ENCODE measurements at places on chromosomes 11 and 22.
A peak's percentile ranks its signal among the peaks of the same experiment; 100 is the strongest.

DNA sequence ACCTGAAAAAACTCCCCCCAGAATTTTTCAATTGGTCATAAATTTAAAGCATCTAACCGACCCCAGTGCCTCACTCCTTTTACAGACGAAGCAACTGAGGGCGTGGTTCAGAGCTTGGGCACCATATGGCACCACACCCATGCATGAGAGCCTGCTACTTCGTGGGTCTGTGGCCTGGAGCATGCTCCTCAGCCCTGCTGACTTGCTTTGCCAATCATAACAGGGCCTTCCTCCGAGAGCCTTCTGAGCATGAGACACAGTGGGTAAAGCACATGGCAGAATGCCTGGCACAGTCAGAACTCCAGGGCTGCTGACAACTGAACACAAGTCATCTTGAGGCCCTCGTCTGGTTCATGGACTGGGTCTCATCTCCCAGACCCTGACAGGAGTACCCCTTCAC, 33.3 kb downstream of the HIRA start:
- no peak for DNase-seq

DNA sequence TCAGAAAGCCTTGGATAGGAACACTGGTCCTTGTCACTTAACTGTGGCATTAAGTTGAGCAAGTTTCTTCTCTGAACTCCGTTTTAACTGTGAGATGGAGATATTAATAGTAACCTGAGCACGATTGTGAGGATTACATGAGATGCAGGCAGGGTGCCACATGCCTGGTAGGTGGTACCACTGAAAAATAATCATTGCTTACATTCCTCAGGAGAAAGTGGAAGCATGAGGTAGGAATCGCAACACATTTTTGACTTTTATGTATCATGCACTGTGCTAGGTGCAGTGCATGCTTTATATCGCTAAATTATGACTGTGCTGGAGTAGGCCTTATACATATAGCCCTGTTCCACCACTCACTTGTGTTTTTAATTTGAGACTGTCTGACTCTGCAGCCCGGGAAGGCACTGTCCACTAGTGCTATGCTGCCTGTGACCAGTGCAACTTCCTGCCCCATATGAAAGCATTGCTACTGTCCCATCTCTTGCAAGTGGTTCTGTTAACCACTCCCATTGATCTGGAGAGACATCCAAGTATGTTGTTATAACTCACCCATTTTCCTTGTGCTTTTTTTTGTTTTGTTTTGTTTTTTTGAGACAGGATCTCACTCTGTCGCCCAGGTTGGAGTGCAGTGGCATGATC, 1.0 kb downstream of the UQCR10 start:
- no peak for DNase-seq

- no peak for DNase-seq
These were observed 35.5 kb upstream of the OLFML1 start for GRCh38 chr11:7449841-7450214.

DNA sequence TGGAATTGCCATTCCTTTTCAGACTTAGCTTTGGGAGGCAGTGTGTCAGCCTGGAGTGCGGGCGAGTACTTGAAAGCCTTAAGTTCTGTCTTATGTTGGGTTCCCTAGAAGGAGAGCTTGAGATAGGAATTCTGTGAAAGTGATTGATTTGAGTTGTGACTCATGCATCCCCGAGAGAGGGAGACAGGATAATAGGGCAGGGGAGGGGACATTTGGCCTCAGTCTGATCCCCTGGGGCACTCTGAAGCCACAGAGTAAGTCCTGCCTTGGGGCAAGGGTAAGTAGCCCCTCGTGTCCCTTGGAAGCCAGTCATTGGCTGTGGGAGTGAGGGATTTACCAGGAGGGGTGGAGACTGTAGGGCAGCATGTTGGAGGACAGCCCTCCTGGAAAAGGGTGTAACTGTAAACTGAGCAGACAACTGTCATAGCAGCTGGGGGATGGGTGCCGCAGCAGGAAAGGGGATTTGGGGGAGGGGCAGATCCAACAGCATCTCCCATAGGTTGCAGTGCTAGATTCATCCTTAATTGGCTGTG, 44.0 kb downstream of the KIAA1671 start:
- no peak for DNase-seq

GRCh38 chr11:44199298-44199697, 103.8 kb downstream of the EXT2 start:
- no peak for DNase-seq

- DNase-seq: peak; percentile 97
These were observed 14.5 kb upstream of the PHLDA2 start for GRCh38 chr11:2943711-2944118.

GRCh38 chr11:68295940-68296339, 16.5 kb upstream of the LRP5 start:
- DNase-seq: no peak

- DNase-seq: no peak
These were observed 61.2 kb downstream of the CD82 start for GRCh38 chr11:44626645-44627044.

DNA sequence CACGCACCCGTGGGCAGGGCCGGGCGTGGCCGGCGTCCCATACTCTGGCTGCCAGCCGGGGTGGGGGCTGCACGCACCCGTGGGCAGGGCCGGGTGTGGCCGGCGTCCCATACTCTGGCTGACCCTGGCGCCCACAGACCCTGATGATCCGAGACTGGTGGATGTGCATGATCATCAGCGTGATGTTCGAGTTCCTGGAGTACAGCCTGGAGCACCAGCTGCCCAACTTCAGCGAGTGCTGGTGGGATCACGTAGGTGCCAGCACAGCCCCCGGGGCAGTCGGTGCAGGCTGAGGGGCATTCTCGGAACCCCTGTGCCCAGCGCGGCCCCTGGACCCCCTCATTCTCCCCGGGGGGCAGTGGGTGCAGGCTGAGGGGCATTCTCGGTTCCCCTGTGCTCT, 19.0 kb downstream of the RNH1 start:
- DNase-seq: no peak

DNA sequence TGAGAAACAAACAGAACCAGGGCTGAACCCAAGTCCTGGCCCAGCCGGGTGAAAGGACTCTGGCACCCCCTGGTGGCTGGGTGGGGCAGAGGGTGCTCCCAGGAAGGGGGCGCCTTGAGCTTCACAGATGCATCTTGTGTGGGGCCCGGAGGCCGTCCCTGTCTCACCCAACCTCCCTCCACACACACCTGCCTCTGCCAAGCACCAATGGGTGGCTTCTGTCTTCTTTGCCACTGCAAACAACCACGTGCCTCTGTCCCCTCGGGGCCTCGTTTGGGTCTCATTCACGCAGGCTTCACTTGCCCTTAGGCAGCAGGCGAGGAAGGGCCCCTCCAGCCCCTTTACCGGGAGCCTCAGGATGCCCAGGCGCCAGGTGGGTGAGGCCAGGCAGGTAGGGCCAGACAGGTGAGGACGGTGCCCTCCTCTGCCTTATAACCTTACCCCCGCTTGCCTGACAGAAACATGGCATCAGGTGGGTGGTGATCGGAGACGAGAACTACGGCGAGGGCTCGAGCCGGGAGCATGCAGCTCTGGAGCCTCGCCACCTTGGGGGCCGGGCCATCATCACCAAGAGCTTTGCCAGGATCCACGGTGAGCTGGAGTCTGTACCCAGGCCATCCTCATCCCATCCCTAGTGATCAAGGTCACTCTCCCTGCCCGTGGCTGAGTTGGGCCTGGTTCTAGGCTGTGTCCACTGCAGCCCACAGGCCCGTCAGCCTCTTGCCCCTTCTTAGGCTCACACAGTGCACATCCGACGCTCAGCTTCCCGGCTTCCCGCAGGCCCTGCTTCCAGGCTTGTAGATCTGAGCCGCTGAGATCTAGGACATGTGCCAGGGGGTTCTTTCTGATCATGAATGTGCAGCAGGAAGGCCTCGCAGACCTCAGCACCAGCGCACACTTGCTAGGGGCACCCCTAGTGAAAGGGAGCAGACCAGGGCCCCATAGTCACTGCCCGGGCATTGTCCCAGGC, 17.2 kb downstream of the POLR3H start:
- DNase-seq: peak; percentile 67

GRCh38 chr11:78070621-78071020, 7.0 kb downstream of the THRSP start:
- no peak for DNase-seq

GRCh38 chr11:10304495-10305261, at the start of gene ADM:
ADM (plus strand) TSS chr11:10305073; CDS start chr11:10305701, 628 bp downstream.
- peak; percentile 81 for DNase-seq

GRCh38 chr11:93484716-93485115, 58.5 kb downstream of the SMCO4 start:
- no peak for DNase-seq

GRCh38 chr11:72969894-72970335, 155.7 kb downstream of the ATG16L2 start:
- no peak for DNase-seq

GRCh38 chr11:128814856-128815705, 52.0 kb downstream of the KCNJ1 start:
- no peak for DNase-seq

DNA sequence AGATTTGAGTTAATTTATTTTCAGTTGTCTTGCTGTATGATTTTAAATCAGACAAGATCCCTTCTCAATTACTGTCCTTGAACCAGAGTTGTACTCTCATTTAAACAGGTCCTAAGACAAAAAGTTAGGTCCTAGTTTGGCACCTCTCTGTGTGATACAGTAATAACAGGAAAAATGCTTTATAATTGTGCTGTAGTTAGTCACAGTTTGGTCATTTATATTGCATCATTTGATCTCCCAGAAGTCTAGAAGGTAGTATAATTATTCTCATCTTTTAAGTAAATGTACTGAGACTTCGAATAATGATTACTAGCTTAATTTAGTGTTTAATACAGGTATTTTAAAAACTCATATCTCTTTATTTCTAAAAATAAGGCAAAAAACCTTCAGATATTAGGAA, 18.1 kb upstream of the LUZP2 start:
- no peak for DNase-seq

DNA sequence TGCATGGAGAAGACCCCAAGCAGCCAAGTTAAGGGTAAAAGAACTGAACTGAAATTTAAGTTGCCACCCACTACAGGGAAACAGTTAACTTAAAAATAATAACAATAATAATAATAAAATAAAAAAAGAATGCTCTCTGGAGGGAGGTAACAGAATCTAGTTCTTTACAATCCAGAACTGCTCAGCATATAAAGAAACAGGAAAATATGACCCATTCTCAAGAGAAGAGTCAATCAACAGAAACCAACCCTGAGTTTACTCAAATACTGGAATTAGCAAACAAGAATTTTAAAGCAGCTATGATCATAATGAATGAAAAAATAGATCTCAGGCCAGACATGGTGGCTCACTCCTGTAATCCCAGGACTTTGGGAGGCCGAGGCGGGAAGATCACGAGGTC, 53.8 kb downstream of the DENND5A start:
- DNase-seq: no peak

GRCh38 chr11:98277251-98277912, 743.4 kb upstream of the CNTN5 start:
- no peak for DNase-seq

GRCh38 chr11:46675288-46675851, 25.0 kb downstream of the ARHGAP1 start:
- no peak for DNase-seq

GRCh38 chr11:103997082-103997481, 39.4 kb upstream of the DDI1 start:
- DNase-seq: no peak

DNA sequence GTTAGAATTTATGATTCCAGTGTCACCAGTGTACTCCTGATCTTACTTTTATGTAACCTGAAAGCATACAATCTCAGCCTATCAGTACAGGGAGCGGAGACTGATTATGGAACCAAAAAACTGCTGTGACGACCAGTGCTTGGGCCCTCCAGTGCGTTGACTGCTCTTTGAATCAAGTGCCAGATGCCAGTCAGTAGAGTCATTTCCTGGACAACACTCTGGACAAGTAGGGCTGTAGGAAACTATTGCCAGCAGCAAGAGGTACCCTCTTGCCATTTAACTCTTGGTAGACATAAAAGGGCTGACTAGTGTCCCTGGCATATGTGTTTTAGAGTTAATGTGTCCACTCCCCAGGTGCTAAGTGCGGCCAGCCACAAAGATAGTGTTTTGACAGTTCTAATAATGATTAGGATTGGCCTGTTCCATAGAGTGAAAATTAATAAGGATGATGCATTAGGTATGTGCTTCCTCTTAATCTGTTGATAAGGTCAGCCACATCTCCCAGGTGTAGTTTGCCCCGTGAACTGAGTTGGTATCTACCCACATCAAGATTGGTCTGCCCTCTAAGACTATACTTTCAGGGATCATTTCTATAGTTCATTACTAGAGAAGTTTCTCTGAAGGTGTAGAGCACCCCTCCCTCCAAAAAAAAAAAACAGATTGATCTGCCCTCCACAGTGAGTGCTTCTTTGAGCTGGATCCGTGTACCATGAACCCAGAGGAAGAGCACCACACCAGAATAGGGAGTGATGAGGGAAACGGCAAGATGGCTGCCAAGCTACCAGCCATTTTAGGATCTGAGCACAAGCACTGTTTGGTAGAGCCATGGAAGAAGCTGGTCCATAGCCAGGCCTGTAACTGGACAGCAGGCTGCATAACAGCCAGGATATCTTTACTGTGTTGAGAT, 20.7 kb upstream of the AIFM3 start:
- no peak for DNase-seq

DNA sequence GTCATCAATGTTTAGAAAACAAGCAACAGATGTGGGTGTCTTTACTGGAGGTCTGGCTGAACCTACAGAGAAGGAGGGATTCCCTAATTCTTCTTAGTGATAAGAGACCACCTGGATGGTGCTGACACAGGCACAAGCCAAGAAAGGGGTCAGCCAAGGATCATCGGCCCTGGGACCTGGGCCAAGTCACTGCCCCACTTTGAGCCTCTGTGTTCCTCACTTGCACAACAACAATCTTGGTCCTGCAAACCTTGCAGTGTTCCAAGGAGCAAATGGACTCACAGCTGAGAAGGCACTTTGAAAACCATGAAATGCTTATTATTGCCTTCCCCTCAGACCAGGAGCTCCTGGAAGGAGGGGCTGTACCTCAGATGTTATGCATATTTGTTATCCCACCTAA, 7.0 kb upstream of the KCNE3 start:
- no peak for DNase-seq

- DNase-seq: no peak
These were observed 1433.8 kb downstream of the BRD1 start for GRCh38 chr22:48393885-48394284.

GRCh38 chr11:76153571-76153923, 52.8 kb downstream of the WNT11 start:
- no peak for DNase-seq

- peak; percentile 5 for DNase-seq
These were observed 15.6 kb upstream of the FXYD2 start for GRCh38 chr11:117839936-117840813.

GRCh38 chr22:44915441-44915840, 94.4 kb downstream of the PHF21B start:
- no peak for DNase-seq

DNA sequence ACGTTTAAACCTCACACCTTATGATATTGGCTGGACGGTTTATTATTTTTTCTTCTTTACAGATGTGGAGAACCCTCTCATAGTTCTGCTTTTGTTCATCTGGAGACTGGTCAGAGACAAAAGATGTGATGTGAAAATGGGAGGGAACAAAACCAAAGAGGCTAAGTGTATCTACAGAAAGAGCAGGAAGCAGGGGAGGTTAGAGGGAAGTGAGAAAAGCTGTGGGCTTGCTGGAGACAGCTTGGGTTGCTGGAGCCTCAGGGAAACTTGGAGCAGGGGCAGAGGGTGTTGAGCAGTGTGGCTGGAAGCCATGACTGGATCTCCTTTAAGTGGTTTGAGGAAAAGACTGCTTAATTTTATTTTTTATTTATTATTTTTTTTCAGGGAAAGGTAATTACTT, 79.0 kb upstream of the SNX19 start:
- DNase-seq: no peak

GRCh38 chr22:40436505-40437431, 66.4 kb downstream of the SGSM3 start:
- no peak for DNase-seq

- DNase-seq: no peak
These were observed 151.3 kb downstream of the APOL5 start for GRCh38 chr22:35868938-35869337.

Measured in head of caudate nucleus (tissue), 42 donors.